ENCODE measurements at places on chromosomes 4 and X. TPM values are rescaled to one million over a fixed set of nuclear protein-coding genes. Genes with fewer than 3 reads are reported as not detected.

DGAT2L6 gene
- total RNA-seq: not detected

PRSS48 gene
- total RNA-seq: not detected

GPC3 gene
- 8.3 TPM for total RNA-seq

MAGEA12 gene
- not detected for total RNA-seq

JADE3 gene
- total RNA-seq: 5.3 TPM

FGF13 gene
- total RNA-seq: 4.3 TPM

TLR3 gene
- 8.6 TPM for total RNA-seq

PHOX2B gene
- total RNA-seq: not detected

KIAA1210 gene
- total RNA-seq: 0.03 TPM

F11 gene
- not detected for total RNA-seq

CLGN gene
- total RNA-seq: 55.7 TPM

ARHGAP10 gene
- total RNA-seq: 46.5 TPM

IBSP gene
- not detected for total RNA-seq

RIBC1 gene
- 0.80 TPM for total RNA-seq

DNA sequence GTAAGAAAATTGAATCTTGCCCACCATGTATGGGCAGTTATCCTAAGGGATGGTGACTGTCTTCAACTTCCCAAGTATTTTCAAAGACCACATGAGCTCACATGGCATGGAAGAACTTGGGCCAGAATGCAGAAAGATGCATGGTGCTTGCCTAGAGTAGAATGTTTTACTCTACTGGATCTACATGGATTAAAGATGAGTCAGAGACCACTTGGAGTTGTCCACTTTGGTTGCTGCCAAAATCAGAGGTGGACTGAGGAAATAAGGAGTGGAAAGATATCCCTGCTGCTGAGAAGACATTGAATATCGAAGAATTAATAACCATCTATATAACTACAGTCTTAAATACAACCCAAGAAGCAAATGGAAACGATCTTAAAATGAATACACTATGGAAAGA lies 498.1 kb downstream of the NLGN4X start:
- DNase-seq: no peak

DNA sequence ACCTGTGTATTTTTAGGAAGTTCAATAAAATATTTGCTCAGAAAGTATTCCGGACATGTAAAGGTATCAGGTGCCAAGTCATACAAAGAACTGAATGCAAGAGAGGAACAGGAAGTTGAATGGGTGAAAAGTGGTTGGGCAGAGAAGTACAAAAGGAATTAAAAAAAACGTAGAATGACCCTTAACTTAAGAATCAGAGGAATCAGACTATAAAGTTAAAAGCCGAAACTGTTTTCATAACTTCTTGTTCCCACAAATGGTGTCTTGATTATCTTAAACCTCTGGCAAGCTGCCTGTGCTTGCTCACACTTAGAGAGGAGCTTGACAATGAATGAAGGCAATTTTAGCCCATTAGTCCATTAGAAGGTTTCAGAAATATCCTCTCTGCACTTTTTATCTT lies 81.6 kb upstream of the HHIP start:
- DNase-seq: no peak

- DNase-seq: no peak
Measured at GRCh38 chr4:7341491-7342222, 93.1 kb downstream of the PSAPL1 start.

DNA sequence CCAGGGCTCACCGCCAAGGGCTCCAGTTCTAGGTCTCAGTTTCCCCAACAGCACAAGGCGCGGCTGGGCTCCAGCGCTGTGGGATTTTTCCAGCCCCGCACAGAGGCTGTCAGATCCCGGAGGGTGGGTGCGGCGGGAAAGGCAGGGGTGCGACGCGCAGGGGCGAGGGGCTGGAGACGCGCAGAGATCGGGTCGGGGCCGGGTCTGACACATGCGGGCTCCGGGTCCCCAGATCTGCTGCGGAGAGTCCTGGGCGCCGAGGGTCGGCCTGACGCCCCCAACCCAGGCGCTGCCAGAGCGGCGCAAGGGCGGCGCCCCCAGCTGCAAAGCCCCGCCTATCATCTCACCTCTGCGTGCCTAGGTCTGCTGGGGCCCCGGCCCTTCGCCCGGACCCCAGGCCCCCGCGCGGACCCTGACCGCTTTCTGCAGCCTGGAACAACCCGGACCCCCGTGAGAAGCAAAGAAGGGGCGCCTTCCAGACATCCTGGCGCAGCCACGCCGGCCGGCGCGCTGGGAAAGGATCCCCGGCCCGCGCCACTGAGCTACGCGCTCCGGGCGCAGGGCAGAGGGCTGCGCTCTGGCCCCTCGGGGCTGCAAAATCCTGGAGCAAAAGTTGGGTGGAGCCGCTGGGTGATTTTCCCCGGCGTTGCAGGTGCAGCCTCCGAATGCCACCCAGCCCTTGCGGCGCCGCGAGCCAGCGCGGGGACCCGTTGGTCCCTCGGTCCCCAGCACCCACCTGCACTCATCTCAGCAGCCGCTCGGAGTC lies 486 bp downstream of the ABLIM2 start:
- no peak for DNase-seq

DNA sequence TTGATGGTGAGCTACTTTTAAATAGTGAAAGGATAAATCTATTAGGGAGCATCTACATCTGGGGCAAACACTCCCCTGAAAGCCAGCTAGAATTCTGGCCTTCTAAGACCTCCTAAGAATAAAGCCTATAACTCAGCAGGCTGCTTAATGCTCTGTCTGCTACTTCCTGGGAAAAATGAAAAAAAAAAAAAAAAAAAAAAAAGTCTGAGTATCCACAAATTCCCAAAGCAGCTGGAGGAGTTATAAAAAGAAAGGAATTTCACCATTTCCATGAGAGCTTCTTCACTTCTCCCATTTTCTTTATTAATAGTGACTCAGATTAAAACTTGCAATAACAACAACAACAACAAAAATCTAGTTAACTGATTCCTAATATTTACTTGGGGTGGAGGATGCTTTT lies 511.2 kb downstream of the INPP4B start:
- no peak for DNase-seq

DNA sequence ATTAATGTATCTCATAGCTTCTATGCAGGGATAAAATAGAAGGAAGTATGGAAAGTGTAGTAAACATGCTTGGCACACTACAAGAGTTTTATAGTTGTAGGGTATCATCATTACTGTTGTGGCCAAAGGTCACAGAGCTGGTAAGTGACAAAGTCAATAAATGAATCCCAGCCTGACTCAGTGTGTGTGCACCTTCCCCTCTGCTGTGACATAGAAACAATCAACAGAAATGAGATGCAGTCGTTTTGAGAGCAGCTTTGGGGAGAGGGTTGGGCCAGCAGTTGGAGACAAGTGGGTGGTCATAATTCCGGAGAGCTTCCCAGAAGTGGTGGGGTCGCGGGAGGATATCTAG lies 82.4 kb upstream of the RBPJ start:
- DNase-seq: no peak

- peak; percentile 19 for DNase-seq
Measured at GRCh38 chrX:112627206-112627605, 52.5 kb downstream of the LHFPL1 start.

- no peak for DNase-seq
Measured at GRCh38 chr4:113627321-113627720, 134.2 kb downstream of the CAMK2D start.

DNA sequence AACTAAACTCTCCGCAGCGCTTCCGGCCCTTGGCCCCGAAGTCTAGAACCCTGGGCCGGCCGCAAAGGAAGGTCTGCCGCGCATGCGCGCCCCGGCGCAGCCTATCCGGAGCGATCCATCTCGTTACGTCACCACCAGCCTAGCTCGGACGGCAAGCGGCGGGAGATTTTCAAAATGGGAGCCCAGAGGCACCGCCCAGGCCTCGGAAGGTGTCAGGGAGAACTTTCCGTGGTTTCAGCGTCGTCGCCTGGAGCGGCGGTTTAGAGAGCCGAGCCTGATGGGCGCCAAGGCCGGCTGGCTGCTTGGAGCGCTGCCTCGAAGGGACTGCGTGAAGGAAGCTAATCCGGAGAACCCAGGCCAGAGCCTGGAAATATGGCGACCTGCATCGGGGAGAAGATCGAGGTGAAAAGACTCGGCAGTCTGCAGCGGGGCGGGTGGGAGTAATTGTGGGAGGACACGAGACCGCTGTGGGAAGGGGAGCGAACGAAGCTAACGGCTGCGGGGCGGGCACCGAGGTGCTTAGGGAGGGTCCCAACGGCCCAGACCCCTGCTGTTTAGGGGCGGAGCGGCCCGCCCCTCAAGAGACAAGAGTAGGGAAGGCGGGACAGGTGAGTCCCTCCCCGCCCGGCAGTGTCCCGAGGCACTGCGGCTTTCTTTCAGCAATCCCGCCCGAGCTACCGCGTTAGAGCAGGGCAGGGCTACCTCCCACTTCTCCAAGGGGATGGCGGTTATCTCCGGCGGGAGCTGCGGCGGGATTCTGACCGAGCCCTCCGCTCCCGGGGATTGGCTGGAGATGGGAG lies at the start of gene PLK4:
PLK4 (plus strand) TSS at position 131 of the 800 bp plus-strand sequence; CDS start at position 373, 242 bp downstream.
- DNase-seq: peak; percentile 96

DNA sequence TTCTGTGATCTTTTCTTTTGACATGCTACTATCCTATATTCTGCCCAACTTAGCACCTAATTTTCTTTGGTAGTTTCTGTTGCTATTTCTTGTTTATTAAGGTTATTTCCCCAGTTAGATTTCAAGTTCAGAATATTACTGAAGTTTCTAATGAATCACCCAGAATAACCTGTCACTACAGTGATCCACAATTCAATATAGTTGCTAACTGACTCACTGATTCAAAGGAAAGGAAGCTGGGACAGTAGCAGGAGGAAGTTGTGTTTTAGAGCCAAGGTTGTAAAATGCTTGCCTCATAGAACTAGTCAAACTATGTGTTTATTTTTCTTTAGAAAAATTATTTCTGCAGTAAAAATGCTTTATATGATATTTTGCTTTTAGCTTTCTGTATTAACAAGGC lies 37.4 kb downstream of the PAK3 start:
- DNase-seq: no peak

DNA sequence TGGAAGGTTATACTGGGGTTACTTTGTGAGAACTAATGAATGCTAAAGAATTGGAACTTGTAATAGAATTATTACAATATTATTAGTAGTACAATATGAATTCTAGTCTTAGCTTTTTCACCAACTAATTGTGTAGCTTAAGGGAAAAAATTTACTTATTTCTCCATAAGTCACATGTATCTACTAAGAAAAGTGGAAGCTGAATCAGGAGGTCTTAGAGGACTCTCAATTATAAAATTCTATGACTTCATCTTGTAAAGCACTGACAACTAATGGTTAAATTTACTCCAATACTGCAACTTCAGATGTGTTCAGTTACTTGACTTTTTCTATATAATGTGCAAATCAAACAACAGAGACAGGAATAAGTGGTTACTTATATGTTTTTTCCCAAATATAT lies 899 bp upstream of the TMPRSS11D start:
- DNase-seq: no peak

- no peak for DNase-seq
Measured at GRCh38 chr4:168887809-168888208, 122.2 kb downstream of the CBR4 start.

GRCh38 chr4:39205476-39205875 lies 23.1 kb downstream of the WDR19 start:
- no peak for DNase-seq

- DNase-seq: no peak
Measured at GRCh38 chr4:184433258-184433892, 41.0 kb downstream of the IRF2 start.

DNA sequence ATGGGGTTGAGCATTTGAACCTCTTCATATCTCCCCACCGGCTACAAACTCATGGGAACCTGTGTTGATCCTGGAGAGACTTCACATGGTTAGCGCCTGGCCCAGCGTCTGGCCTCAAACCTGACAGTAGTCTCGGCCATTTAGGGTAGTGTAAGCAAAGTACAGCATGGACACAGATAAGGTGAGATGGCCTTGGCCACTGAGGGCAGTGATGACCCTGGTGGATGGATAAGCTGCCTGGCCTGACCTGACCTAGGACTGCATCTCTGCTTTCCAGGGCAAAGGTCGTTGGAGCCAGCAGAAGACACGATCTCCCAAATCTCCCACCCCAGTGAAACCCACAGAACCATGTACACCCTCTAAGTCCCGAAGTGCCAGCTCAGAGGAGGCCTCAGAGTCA lies 51.7 kb downstream of the BCORL1 start:
- DNase-seq: no peak

- DNase-seq: peak; percentile 75
Measured at GRCh38 chrX:107672955-107673378, 44.7 kb downstream of the PRPS1 start.

DNA sequence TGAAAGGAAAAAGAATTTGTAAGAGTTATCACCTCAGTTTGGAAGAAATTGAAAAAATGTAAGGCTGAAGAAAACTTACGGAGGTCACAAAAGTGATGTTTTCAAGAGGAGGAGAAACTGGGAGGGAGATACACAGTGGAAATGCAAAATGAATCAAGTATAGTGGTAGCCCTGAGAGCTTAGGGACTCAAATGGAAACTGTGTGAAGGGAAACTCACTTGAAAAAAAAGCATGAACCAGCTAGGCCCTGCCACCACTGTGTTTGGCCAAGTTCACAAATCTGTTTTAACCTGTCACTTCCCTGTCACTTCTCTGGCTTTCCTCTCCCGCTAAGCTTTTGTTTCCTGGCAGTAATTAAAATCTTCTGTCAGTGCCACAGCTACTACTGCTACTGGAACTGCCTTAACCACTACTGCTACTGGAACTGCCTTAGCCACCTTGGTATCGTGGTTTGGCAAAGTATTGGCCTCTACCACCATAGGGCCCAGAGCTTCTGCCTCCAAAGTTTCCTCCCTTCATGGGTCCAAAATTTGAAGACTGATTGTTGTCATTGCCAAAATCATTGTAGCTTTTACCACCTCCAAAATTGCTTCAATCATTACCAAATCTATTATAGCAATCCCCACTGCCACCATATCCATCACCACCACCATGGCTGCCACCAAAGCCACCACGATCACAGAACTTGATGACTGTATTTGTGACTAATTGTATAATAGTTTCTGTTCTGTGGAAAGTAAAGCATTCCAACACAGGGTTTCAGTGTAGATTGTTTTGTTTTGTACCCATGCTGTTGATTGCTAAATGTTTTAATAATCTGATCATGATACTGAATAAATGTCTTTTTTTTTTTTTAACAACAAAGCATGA lies 41.5 kb downstream of the SMARCA5 start:
- no peak for DNase-seq

DNA sequence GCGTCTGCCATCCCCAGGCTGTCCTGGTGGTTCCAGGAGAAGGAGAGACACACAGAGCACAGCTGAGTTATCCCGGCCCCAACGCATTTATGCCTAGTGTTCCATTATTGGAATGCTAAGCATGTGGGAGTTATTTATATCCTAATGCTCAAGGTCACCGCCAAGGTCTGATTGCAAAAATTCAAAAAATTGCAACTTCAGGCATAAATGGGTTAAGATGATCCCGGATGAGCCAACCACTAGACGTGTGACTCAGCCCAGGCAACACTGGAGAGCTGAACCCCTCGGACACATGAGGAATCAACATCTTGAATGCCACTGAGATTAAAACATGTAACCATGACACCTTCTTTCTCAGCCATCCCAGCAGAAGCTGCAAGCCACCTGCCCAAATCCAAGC lies 3.8 kb upstream of the ZCCHC4 start:
- DNase-seq: no peak

- no peak for DNase-seq
Measured at GRCh38 chrX:150032742-150033141, 94.5 kb upstream of the EOLA2 start.

- DNase-seq: no peak
Measured at GRCh38 chrX:140664939-140665338, 44.6 kb upstream of the LINC00632 start.

All from left cardiac atrium (tissue), 4 donors.